ENCODE measurements at places on chromosomes 4 and X.

DNA sequence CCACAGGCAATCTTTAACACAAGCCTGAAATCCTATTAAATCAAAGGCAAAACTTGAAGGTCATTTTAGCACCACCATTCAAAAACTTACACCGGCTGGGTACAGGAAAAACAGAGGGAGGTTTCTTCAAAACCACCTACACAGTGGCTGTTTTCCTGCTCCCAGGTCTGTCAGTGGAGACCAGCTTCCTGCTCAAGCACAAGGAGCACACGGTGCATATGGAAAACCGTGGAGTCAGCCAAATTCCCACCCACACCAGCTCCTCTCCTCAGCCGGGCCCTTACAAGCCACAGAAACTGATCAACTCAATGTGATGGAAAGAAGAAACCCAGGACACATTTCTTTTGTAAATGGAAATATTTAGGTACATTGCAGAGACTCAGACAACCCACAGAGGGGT, 14.3 kb upstream of the FAM241A start:
- no peak for DNase-seq

GRCh38 chr4:30719454-30720020, 632 bp upstream of the PCDH7 start:
- peak; percentile 51 for DNase-seq

DNA sequence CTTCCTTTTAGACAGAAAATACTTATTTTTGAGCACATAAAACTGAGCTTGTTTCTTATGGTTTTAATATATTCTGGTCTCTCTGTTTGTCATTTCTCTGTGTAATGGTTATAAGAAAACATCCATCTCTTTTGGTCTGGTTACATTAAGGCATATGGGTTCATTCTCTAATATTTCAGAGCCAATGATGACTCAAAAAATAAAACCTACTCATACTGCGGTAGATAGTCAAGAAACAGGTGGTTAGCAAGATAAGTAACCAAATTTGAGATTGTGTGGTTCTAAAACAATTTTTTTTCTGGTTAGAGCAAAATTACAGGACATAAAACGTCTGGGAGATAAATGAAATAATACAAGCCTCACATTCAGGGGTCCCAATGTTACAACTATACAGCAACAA, 654.5 kb downstream of the STIM2 start:
- DNase-seq: no peak

GRCh38 chr4:73620115-73620792, at the start of gene RASSF6:
RASSF6 (minus strand) TSS chr4:73620436; CDS start chr4:73611795, 8,641 bp downstream.
- DNase-seq: no peak

Measured in dorsolateral prefrontal cortex (tissue), 122 donors.